Fibroblast of the conjunctiva (primary cell): ENCODE measurements at places on chromosomes 16 and 17.

- no peak for DNase-seq
These were observed 11.2 kb downstream of the ABAT start for GRCh38 chr16:8685617-8686016.

DNA sequence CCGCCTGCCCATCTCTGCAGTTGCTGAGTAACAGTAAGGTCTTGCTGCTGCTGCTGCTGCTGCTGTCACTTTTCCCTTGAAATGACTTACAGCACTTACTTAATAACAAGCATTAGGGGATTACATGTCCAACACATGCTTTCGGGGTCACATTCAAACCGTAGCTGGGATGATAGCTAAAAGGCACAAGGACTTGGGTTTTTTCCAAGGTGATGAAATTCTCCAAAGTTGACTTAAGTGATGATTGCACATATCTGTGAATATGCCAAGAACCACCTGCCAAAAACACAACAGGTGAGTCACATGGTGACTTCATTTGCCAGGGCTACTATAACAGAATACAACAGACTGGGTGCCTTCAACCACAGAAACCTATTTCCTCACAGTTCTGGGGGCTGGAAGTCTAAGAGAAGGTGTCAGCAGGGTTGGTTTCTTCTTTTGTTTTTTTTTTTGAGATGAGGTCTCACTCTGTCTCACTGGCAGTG is 121.9 kb upstream of the TNRC6C start:
- peak; percentile 10 for DNase-seq

DNA sequence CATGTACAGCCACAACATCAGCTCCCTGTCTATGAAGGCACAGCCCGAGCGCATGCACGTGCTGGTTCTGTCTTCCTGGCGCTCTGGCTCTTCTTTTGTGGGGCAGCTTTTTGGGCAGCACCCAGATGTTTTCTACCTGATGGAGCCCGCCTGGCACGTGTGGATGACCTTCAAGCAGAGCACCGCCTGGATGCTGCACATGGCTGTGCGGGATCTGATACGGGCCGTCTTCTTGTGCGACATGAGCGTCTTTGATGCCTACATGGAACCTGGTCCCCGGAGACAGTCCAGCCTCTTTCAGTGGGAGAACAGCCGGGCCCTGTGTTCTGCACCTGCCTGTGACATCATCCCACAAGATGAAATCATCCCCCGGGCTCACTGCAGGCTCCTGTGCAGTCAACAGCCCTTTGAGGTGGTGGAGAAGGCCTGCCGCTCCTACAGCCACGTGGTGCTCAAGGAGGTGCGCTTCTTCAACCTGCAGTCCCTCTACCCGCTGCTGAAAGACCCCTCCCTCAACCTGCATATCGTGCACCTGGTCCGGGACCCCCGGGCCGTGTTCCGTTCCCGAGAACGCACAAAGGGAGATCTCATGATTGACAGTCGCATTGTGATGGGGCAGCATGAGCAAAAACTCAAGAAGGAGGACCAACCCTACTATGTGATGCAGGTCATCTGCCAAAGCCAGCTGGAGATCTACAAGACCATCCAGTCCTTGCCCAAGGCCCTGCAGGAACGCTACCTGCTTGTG is 10.7 kb downstream of the CHST4 start:
- no peak for DNase-seq

DNA sequence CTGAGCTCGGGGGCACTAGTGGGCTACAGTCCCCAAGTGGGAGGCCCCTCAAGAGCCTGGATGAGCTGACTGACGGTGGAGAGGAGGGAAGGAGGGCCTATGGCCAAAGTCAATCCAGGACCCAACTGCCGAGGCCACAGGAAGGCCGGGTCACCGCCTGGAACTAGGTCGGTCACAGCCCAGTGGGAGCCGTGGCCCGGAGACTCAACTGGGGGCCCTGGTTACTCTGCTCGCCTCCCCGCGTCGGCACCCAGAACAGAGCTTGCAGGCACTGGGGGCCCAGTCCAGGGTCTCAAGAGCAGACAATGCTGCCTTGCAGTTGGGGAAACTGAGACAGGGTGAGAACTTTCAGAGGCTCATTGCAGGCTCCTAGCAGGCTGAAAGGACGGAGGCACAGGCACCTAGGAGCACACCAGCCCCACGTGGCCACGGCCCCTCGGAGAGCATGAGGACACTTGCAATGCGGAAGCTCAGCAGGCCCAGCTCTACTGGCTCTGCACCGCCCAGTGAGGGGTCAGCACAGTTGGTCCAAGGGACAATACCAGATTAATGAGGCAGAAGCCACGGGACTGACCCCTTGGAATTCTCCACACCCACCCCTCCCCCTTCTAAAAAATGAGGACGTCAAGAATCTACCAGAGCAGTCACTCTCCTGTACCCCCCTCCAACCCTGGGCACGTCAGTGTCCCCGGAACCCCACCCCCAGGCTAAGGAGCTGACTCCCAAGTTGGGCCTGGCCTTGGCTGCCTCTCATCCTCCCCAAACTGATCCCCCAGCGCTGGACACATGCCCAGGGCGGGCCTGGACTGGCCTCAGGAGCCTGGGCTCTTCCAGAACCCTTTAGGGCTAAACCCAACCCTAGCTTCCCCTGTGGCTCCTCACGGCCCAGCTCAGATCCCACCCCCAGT is 2.2 kb downstream of the HS3ST6 start:
- no peak for DNase-seq

GRCh38 chr16:50494501-50495491 is 53.4 kb upstream of the NKD1 start:
- no peak for DNase-seq

- DNase-seq = no peak
These were observed 6.2 kb downstream of the GSE1 start for GRCh38 chr16:85619101-85619891.

- no peak for DNase-seq
These were observed 40.0 kb downstream of the MRM1 start for GRCh38 chr17:36641331-36641876.

GRCh38 chr16:88883946-88884345 is 17.5 kb upstream of the PABPN1L start:
- no peak for DNase-seq

- no peak for DNase-seq
These were observed 27.7 kb downstream of the CHD9 start for GRCh38 chr16:53082509-53082908.

GRCh38 chr17:55577687-55578086 is 66.4 kb upstream of the SMIM36 start:
- DNase-seq = no peak

GRCh38 chr17:77345260-77345910 is 204.6 kb downstream of the SEC14L1 start:
- no peak for DNase-seq

DNA sequence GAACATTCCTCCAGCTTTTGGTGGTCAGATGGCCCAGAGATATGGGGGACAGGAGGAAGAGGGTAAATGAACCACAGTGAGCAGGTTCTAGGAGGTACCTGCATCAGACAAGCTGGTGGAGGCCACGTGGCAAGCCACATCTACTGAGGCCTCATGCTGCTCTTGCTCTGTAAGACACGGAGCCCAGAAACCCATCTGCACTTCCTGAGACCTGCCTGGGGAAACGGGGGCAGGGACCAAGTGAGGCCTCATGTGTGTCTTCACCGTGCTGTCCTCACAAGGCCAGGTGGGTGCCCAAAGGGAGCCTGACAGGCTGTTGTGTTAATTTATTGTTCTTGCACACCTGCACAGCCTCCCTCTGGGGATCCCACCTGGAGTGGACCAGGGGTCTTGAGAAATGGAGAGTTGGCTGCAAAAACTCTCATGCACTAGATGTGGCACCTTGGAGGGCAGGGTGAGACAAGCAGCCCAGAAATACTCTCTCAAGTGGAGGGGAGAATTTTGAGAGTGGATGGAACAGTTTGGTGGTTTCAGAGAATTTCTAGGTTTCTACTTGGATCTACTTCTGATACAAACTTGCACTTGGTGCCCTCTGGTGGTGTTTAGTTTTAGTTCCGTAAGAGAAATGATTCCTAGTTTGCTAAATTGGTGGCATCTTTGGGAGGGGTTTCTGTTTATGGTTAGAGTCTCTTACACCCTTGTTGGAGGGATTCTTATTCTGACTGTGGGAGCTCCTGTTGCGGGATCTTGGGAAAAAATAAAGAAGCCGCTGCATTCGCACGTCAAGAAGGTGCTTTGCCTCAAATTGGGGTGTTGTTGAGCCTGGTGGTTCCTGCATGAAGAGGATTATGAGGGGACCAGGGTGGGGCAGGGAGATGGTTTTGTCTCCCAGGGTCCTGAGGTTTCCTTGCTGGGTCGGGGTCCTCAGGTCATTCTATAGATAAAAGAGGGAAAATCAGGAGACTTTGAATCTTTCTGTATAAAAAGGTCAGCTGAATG is 47.5 kb downstream of the SLC6A2 start:
- peak; percentile 63 for DNase-seq

DNA sequence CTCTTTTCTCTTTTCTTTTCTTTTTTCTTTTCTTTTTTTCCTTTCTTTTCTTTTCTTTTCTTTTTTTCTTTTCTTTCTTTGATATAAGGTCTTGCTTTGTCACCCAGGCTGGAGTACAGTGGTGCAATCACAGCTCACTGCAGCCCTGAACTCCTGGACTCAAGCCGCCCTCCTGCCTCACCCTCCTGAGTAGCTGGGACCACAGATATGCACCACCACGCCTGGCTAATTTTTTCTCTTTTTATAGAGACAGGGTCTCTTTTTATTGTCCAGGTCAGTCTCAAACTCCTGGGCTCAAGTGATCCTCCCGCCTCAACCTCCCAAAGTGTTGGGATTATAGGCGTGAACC is 145.8 kb downstream of the IRX3 start:
- no peak for DNase-seq

DNA sequence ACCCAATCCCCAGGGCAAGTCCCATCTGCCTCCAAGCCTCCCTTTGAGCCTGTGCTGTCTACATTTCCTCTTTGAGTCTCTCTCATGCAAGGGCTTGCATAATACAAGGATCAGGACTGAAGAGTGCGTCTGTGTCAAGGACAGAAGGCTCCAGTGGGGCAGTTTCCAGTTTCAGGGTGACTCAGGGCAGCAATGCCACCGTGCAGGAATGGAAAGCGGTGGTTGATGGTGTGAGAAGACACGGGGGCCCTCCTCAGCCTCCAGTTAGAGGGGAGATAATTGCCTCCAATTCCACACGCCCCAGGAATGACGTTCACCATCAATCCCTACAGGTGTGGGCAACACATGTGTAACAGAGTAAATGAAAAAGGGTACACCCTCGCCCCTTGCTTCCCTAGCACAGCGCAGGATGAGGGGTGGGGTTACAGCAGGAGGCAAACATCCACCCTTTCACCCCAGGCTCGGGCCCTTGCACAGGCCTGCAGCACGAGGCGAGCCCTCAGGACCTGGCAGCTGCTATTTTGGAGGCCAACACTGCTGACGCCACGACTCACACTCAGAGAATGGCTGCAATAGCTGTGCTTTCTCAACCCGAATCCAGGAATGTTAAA is 24.8 kb upstream of the SLC25A19 start:
- DNase-seq = no peak

GRCh38 chr17:76353004-76353598 is 615 bp downstream of the PRPSAP1 start:
- DNase-seq = no peak

DNA sequence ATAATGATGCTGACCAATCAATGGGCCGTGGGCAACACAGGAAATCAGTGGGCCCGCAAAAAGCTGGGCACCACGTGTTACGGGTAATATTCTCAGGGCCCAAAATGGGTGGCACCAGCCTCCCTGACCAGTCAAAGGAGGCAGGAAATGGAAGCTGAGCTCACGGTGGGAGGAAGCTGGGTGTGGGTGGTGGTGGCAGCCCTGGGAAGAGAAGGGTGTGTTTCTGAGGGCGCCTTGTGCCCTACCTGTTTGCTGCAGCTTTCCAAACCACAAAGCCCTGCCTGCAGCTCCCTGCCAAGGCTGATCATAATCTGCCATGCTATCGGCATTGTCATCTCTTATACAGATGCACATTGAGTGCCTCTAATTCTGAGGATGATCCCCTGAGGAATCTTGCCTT is 457.9 kb downstream of the SLC39A11 start:
- no peak for DNase-seq

DNA sequence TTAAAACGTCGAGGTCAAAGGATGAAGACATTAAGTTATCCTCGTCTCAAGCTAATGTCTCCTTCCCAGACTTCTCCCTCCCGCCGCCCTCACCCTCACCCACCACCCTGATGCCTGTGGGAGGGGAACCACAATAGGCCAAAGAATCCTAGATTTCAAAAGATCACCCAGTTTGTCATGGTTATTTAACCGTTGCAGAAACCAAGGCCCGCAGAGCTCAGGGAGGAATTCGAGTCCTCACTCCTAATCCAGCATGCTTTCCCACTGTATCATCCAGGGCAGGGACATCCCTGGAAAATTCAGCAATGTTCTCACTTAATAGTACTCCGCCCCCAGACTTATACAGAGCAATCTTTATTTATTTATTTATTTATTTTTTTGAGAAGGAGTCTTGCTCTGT is 41.8 kb upstream of the MYH10 start:
- DNase-seq = no peak

DNA sequence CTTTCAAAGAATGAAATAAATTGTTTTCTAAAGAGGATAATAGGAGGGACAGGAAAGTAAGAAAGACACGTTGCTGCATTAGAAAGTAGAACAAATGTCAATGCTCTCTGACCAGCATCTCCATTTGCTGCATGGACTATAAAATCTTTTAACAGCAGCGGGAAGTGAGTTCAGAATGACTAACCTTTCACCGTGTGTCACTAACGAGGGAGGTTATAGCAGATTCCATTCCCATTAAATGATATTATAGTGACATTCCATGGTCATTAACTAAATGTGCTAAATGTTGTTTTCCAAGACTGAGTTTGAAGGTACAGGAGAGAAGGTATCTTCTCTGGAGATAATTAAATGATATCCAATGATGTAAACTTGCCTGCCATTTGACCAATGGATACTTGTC is 127.1 kb upstream of the HS3ST3A1 start:
- DNase-seq = no peak

DNA sequence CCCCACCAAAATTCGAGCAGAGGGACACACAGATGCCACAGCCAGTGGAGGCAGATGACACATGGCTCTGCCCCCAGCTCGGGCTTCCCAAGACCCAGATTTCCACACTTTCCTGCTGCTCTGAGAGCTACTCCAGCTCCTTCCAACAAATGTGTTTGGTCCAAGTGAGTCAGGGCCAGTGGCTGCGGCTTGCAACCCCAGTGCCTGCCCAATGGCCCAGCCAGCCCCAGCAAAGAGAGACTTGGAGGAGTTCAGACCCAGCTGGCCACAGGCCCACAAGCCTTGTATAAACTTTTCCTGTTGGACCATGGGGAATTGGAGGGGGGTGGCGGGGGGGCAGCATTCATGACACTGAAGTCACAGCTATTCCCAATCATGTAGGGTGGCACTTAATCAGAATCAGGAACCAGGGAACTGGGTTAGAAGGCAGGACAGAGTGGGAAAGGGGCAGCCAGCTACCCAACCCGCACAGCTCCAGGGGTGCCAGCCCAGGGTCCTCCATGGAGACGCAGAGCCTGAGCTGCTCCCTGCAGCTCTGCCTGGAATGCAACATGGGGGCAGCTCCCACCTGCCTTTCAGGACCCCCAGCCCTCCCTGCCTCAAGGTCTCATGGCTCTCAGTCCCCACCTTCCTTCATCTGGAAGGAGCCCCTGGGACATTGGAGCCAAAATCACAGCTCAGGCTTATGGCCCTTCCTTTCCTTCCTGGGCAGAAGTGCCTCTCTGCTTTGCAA is 17.5 kb upstream of the C16orf78 start:
- no peak for DNase-seq

- peak; percentile 29 for DNase-seq
These were observed 70.8 kb downstream of the MAP2K6 start for GRCh38 chr17:69485251-69485661.
